Activated CD8-positive, alpha-beta memory T cell treated with anti-CD3 and anti-CD28 coated beads for 1 hour (primary cell): ENCODE measurements at places on chromosomes 16 and 17.

DNA sequence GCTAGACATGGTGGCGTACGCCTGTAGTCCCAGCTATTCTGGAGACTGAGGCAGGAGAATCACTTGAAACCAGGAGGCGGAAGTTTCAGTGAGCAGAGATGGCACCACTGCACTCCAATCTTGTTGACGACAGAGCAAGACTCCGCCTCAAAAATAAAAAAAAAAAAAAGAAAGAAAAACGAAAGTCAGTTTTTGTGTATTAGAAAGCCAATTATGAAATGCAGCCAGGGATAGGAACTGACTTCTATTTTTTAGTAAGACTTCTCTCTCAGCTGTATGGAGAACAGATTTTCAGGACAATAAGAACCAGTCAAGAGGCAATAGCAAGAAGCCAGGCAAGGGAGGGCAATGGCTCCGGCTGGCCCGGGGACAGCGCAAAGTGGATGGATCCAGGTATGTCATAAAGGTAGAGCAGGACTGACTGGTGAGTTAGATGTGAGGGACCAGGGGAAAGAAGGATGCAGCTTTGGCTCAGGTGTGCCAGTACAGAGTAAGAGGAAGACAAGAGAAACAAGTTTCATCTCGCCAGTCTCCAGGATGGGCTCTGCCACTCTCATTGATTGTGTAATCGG lies 12.5 kb upstream of the CCL1 start:
- DNase-seq, result no peak

DNA sequence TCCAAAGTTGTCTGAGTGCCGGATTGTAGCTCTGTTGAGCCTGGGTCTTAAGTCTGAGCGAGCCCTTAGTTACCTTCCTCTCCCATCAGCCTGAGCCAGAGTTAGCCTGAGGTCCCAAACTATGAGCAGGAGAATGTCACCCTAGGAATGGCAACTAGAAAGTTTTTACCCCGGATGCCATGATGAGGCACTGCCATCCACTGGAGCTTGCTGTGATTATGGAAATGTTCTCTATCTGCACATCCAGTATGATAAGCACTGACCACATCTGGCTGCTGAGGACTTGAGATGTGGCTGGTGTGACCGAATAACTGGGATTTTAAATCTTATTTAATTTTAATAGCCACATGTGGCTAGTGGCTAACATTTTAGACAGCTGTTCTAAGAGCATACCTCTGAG lies 550.0 kb downstream of the CDH13 start:
- no peak for DNase-seq

DNA sequence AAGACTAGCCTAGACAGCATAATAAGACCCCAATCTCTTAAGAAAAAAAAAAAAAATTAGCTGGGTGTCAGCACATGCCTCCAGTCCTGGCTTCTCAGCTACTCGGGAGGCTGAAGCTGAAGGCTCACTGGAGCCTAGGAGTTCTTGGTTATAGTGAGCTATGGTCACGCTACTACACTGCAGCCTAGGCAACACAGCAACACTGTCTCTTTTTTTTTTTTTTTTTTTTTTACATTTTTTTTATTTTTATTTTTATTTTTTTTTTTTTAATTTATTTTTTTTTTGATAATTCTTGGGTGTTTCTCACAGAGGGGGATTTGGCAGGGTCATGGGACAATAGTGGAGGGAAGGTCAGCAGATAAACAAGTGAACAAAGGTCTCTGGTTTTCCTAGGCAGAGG lies 4.1 kb downstream of the ORC6 start:
- DNase-seq, result no peak

DNA sequence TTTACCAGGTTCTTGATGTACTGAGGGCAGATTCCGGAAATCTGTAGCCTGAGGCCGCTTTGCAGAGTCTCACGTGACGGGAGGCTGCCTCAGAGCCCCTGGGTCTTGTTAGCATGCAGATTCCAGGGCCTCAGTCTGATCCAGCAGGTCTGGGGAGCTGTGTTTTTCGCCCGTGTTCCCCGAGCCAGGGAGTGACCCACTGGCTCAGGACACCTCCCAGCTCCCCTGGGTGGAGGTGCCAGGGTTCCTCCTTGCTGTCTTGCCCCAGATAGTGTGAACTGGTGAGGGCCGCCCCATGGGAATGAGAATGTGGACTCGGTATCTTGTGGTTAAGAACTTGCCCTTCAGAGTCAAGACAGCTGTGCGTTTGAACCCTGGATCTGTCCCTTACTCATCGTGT lies 98.6 kb downstream of the OR1D5 start:
- DNase-seq, result no peak

- DNase-seq, result no peak
These were observed 1.1 kb upstream of the ZNF263 start for GRCh38 chr16:3282103-3282729.

GRCh38 chr17:44530896-44531418 lies 26.3 kb upstream of the FZD2 start:
- DNase-seq, result no peak

DNA sequence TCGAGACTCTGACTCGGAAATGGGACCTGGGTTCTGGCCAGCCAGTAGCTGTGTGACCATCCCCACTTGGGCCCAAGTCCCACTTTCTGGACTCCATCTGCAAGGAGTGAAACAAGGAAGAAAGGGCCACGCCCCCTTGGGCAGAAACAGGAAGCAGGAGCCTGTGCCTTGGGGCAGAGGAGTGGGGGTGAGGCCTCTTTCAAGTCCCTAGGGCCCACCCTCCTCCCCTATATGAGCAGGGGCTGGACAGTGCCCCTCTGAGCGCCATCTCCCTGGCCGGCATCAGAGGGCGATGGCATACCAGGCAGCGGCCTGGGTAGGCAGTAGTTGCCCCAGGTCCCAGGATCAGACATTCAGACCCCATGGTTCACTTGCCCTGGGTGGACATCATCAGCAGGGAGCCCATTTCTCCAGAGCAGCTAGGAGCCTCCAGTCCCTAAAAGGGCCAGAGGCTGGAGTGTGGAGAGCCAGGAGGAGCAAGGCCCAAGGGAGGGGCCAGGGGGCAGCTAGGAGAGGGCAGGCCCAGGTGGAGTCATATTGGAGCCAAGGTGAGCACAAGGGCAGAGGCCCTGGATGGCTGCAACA lies 7.1 kb downstream of the BCAR1 start:
- no peak for DNase-seq

DNA sequence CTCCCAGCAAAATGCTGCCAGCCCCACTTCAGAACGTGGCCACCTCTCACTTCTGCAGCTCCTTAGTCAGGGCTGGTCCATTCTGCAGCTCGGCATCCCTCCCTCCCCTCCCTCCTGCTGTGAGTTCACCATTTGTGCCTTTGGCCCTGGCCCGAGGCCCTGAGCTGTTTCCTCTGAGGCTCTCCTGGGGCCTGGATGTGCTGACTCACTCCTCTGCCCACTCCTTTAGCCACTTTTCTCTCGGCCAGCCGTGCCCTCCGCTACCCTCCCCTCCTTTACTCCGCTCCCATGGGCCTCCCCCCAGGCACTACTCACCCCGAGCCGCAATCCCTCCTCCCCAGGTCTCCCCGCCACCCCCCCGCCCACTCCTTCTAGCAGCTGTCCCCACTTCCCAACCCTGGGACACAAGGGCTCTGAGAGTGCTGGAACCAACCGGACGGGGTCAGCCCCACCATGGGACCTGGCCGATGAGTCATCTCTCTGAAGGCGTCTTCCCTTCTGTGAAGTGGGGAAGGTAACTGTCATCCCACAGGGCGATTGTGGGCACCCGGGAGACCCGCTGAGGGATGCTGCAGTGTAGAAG lies 11.5 kb downstream of the KCNG4 start:
- DNase-seq, result no peak

- DNase-seq, result no peak
These were observed 28.8 kb downstream of the DYNLRB2 start for GRCh38 chr16:80569440-80570105.

DNA sequence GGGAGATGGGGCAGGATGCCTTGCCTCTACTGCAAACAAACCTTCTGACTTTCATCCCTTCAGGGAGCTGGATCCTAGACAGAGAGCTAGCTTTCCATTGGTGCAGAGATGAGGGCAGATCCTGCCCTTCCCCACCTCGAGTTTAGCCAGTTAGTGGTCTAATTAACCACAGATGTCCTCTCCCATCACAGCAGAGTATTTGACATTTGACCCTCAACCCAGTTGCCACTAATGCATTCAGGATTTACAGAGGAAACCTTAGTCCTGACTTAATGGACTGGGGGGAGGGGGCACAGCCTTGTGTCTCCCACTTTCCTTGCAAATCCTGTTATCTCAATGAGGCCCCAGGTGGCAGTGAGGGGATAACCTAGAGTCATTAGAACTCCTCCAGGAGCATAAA lies 10.2 kb downstream of the PIP4K2B start:
- no peak for DNase-seq

DNA sequence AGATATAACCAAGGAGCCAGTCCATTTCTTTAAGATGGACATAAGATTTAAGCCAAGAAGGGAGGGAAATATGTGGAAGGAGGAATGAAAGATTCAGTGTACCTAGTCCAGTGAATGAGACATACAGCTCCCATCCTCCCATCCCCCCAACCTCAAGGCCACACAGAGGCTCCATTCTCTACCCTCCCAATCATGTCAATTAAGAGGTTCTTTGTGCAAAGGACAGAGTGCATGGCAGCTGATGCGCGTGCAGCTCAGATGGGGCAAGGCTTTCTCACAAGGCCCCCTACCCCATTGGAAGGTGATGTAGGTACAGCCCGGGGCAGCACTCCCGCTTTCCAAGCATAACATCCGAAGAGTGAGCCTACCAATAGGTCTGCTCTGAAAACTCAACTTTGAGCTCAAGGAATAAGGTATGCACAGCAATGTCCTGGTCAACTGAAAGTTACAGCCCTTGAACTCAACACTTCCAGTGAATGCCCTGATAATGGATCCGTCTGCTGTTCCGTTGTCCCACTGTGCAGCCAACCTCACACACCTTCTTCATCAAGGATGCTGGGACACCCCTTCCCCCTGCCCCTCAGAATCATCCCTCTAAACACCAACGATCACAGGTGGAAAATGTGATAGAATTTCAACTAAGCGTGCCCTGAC lies 458.1 kb downstream of the SOX9 start:
- DNase-seq, result no peak

DNA sequence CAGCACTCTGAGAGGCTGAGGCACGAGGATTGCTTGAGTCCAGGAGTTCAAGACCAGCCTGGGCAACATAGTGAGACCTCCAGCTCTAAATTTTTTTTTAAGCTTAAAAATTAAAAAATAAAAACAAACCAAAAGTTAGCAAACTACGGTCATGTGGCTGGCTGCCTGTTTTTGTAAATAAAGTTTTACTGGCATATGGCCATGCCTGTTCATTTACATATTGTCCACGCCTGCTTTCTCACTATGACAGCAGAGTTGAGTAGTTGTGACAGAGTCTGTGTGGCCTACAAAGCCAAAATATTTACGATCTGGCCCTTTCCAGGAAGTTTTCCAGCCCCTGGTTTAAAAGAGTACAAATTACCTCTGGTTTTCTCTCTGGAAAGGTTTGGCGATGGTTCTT lies 3.3 kb downstream of the SLX4 start:
- DNase-seq, result no peak

DNA sequence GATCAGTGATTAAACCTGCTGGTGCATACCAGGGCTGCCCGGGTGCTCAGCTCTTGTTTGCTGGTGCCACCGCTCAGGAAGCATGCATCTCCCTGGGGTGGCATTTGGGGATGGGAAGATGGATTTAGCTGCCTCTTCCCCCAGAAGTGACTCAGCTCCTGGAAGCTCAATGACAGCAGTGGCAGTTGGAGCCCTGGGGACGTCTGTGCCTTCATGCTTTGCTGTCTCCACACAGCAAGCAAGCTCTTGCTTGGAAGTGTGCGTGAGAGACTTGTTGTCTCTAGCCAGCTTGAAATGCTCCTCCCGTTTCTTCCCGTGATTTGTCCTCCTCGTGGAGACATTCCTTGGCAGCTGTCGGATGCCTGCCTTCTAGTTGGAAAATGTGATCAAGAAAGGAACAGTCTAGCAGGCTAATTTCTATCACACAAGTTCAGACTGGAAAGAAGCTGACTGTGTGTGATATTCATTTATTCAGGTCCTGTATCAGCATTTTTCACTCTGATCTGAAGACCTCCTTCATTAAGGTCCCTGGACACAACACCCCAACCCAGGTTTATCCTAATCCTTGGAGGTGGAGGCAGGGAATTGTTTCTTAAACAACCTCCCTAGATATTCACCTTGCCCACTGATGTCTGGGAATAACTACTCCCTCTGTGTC lies 73.0 kb downstream of the BMERB1 start:
- no peak for DNase-seq

DNA sequence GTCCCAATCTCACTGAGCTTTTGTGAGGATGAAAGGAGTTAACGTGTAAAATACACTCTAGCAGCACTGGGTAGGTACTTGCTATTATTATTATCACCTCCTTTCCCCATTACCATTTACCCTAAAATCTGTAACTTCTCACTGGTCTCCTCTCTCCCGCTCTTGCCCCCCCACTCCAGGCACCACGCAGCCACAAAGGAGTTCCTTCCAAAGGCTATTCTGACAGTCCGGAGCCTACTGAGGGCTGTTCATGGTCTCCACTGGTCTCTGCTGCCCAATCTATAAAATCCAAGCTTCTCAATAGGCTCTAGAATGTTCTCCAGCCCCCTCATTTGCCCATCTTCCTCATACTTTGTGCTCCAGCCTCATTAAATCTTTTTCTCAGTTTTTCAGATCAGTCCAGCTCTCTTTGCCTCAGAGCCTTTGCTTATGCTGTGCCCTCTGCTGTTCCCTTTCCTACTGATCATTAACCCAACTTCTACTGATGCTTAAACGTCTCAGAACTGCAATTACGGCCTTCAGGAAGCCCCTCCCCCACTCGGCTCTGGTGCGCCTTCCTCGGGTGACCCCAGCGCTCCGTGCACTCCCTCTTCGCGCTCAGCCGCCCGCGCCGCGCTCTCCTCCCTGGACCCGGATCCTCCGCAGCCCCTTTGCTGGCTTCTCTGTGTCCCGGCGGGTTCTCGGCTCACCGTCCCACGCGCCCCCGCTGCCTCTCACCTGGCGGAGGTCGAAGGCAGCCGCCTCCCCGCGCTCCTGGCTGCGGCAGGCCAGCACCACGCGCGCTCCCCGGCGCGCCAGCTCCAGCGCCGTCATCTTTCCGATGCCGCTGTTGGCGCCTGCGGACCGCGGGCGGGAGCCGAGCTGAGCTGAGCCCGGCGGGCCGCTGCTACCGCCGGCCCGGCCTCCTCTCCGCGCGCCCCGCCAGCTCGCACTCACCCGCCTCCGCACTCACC lies 737 bp downstream of the DHRS13 start:
- DNase-seq, result peak; percentile 24

GRCh38 chr17:76920364-76921139 lies 52.3 kb downstream of the MGAT5B start:
- DNase-seq, result no peak

GRCh38 chr16:85365120-85365519 lies 248.0 kb upstream of the GSE1 start:
- no peak for DNase-seq

GRCh38 chr16:5895137-5895536 lies 797.5 kb upstream of the EEF2KMT start:
- DNase-seq, result no peak

- no peak for DNase-seq
These were observed 234.6 kb downstream of the CPPED1 start for GRCh38 chr16:12569061-12569460.

GRCh38 chr16:55815320-55815719 lies 17.6 kb downstream of the CES1 start:
- no peak for DNase-seq
